Adipocyte (in vitro differentiated cells): ENCODE measurements at places on chromosomes 13 and 19.

- DNase-seq = no peak
Measured at GRCh38 chr19:29587059-29587458, 19.0 kb upstream of the POP4 start.

- DNase-seq = no peak
Measured at GRCh38 chr19:4431296-4431695, 26.3 kb downstream of the UBXN6 start.

GRCh38 chr19:10269333-10270179 lies 1.4 kb upstream of the ICAM1 start:
- DNase-seq = peak; percentile 90

DNA sequence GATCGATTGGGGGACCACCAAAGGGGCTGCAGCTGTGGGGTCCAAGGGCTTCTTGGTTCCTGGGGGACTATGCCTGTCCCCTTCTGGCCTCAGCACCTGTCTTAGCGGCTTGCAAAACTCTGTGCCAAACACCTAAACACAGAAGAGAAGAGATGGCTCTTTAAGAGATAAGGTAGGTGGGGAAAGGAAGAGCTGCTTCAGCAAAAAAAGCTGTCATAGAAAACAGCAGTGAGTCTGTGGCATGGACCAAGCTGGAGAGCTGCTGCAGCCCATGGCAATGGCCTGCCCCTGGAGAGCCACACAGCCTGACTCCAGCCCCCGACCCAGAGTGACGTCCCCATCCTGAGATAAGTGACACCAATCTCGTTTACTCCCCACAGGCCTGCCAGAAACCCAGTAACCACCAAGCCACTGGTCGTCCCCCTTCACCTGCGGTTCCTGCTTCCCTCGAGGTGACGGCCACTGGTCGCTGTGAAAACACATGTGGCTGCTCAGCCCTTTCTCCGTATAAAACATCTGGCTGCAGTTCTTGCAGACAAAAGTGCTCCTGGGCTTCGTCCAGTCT lies 25.0 kb upstream of the NAPA start:
- no peak for DNase-seq

GRCh38 chr19:4911314-4911713 lies 2.0 kb downstream of the UHRF1 start:
- DNase-seq = peak; percentile 43

- no peak for DNase-seq
Measured at GRCh38 chr19:46471811-46472543, 614 bp upstream of the PNMA8A start.

- no peak for DNase-seq
Measured at GRCh38 chr13:43761616-43762315, 25.0 kb downstream of the ENOX1 start.

- DNase-seq = peak; percentile 81
Measured at GRCh38 chr19:11096210-11096841, 7.1 kb downstream of the LDLR start.
